ENCODE measurements at places on chromosomes 5 and 9.

DNA sequence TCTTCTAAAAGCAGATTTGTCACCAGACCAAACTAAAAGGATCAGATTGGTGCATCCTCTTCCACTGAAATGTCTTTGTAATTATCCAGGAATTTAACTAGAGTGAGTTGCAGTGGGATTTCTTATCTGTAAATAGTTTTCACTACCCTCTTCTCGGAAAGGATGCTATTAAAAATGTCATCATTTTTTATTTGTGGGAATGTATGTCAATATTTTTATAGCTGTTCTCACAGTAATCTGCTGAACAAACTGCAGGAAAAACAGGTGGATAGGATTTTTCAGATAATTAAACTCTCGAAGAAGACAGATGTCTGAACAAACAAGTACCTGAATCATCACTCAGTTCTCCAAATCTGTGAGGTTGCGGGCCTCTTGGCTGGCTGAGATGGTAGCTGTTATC is 62.7 kb downstream of the RAB14 start:
- DNase-seq, result no peak

DNA sequence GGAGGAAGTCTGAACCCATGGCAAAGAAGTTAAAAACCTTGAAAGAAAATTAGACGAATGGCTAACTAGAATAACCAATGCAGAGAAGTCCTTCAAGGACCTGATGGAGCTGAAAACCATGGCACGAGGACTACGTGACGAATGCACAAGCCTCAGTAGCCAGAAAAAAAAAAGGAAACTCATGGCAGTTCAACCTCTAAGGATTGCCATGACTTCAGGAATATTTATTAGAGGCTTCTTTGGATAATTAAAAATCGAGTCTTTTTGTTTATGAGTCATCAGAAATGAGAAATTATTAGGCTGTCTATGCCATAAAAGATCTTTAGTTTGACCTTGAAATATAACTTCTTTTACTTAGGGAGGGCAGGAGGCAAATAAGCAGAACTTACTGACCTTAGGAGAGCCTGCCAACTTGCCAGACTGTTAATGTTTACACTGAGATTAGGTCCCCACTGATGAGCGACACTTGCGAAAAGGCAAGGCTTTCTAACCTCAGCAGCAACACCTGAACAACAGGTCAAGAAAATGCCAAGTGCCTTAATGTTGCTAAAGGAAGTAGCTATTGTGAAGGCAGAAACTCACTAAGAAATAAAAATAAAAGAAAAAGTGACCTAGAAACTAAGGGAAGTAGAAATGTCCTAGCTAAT is 55.2 kb upstream of the TUSC1 start:
- no peak for DNase-seq

DNA sequence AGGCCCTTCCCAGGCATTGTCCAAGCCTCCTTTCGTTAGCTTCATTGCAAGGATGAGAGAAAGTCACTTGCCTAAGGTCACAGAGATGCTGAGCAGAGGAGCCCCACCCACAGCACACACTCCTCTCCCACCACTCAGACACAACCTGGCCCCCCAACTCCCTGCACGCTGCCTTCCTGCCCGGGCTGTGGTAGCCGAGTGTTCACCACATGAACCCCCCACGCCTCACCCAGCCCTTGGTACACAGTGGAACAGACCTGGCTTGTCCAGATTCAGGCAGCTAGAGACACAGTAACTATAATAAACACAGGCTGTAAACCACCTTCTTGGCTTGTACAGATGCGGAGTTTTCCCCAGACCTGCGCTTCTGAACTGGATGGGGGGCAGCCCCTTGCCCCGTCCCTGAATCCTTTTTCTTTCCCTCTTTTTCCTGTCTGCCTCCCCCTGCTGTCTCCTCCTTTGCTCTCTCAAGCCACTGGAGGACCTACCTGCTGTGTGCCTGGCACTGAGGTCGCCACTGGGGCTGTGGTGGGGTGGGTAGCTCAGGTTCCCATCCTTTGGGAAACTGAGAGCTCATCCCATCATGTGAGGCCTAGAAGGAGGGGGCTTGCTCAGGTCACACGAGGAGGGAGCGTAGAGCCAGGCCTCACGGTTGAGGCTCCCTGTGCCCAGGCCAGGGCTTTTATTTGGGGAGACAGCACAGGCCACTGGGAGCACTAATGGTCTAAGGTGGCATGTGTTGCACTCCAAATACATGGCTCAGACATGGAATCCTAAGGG is 55.7 kb upstream of the SYNPO start:
- no peak for DNase-seq

- DNase-seq, result no peak
These were observed 428 bp downstream of the EFNA5 start for GRCh38 chr5:107670087-107670931.

GRCh38 chr5:24633715-24634325 is 11.0 kb downstream of the CDH10 start:
- no peak for DNase-seq

DNA sequence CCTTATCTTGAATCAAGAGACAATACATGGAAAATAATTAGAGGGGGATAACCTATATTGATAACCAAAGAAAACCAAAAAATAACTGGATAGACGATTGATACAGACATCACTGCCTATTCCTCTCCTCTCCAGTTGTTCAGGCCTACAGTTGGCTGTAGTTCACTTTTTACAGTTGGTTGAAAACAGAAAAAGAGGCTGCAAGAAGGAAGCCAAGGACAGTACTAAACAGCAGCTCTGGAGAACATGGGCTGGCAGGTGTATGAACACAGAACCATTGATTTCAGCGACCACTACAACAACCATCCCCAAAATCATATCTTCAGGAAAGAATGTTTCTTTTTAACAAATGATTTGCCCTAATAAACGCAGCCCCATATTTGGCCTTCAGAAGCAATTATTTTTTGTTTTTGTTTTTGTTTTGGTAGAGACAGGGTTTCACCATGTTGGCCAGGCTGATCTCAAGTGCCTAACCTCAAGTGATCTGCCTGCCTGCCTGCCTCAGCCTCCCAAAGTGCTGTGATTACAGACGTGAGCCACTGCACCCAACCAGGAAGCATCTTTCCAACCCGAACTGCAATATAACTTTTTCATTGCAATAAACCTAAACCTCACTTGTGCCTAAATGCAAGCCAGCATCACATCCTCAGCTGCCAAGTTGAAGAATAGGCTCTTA is 64.3 kb downstream of the MLLT3 start:
- DNase-seq, result no peak

DNA sequence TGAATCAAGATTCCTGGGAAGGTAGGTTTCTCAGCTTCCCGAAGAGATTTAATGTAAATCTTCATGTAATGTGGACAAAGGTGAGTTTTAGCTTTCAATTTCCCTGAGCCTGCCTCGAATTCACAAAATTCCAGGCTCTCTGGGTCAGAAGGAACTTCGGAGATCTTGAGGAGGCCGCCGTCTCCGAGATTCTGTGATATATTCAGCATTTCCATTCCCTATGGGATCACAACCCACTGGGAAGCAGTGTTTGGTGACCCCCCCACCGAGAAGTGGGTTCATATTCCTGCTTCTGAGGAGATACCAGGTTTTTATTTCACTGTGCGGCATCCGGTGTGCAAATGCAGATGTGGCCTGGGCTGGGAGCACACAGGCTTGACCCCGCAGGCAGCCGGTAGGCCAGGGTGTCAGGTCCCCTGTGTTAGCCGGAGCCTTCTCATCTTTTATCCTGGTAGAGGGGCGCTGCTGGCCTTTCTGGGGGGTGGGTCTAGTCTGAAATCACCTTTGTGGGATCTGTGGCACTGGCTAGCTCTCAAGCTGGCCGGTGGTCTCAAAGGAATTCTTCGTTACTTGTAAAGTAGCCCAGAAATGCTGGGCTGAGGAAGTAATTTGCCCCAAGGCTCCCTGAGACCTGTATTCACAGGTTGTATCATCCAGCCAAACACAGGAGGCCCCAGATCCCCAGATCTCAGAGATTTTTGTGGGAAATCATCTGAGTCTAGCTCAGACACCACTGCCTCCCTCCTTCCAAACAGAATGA is 1.4 kb downstream of the PLEKHG4B start:
- DNase-seq, result no peak

DNA sequence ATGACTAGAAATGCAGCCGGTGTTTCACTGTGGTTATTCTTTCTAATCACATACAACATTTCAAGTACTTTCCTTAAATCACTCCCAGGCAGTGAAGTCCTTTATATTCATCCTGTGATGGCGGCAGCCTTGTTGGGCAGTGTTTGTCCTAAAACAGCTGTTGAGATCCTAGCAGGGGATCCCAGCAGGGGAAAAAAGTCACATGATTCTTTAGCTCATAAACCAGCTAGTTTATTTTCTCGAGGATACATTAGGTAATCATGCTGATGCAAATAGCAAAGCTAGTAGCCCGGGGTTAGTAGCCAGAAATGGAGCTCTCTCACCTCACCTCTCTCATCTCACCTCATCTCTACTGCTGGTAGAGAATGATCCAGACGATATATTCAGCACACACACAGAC is 70.5 kb downstream of the FOXD1 start:
- no peak for DNase-seq

GRCh38 chr5:133962131-133962530 is 6.3 kb downstream of the C5orf15 start:
- DNase-seq, result no peak

- DNase-seq, result no peak
These were observed 152.2 kb downstream of the ARHGAP26 start for GRCh38 chr5:142922223-142922952.

- no peak for DNase-seq
These were observed 29.0 kb upstream of the ANXA6 start for GRCh38 chr5:151186538-151186937.

- DNase-seq, result no peak
These were observed 139.8 kb downstream of the SLIT3 start for GRCh38 chr5:169161022-169161680.

DNA sequence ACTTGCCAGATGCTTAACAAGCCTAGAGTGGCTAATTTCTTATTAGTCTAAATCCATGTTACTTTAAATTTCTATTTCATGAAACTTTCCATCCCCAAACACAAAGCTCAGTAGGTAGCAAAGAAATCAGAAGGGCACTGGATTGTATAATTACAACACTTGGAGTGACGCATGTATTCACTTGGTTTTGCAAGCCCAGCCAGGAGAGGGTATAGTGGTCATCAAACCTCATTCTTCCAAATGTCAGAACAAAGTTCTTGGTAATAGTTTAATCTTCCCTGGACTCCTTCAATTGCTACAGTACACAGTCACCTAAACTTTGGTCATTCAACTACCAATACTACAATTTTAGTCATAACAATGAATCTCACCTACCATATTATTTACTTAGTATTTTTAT is 112.1 kb downstream of the SEMA6A start:
- DNase-seq, result no peak

GRCh38 chr5:142568283-142568995 is 117.5 kb downstream of the FGF1 start:
- no peak for DNase-seq

- peak; percentile 28 for DNase-seq
These were observed 17.2 kb downstream of the TENT4A start for GRCh38 chr5:6730407-6730806.

DNA sequence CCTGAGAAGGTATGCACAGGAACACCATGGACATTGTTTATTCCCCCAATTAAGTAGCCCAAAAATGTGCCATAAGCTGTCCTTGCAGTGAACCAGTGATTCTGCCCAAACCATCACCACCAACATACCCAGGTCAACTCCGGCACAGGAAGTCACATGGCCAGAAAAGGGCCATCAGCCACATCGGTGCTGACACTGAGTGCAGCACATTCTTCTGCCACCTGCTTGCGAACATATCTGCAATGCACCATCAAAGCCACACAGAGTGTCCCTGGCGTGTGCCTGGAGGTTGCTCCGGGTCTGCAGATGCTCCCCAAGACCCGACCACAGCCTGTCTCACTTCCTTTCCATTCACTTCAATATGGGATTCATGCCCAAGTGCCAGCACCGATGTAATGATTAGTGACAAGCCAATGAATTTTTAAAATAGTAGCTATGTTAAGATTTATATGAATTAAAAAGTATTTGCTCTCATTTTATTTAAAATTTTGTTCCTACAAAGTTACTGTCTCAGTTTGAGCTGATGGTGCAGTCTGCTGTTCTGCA is 37.6 kb downstream of the SYK start:
- no peak for DNase-seq

DNA sequence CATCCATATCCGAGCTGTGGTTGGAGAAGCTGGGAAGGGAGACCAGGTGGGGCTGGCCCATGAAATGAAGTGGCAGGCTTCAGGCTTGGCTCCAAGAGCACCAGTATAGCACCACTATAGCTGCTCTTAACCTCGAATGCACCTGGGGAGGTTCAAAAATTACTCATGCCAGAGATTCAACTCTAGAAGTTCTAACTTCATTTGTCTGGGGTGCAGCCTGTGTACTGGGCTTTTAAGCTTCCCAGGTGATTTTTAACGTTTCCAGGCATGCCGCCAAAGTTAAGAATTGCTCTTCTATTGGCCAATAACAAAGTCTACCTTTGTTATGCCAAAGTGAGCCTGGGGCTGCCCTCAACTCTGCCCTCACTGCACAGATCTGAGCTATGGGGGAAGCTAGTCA is 458 bp downstream of the PRSS3 start:
- no peak for DNase-seq

GRCh38 chr5:112586596-112587062 is 151.1 kb upstream of the APC start:
- DNase-seq, result no peak

DNA sequence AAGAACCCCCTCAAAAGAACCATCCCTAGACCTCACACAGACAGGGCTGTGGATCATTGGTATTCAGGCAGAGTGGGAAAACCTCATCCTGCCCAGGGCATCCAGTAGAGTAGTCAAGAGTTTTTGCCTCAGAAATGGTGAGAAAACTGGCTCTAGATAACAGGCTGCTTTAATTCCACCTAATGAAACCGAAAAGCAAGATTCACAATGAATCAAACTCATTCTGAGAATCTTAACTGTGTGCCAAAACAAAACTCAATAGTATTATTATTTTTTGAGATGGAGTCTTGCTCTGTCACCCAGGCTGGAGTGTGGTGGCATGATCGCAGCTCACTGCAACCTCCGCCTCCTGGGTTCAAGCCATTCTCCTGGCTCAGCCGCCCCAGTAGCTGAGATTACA is 17.8 kb upstream of the NPM1 start:
- DNase-seq, result no peak

- no peak for DNase-seq
These were observed 30.6 kb upstream of the SMU1 start for GRCh38 chr9:33106827-33107621.

DNA sequence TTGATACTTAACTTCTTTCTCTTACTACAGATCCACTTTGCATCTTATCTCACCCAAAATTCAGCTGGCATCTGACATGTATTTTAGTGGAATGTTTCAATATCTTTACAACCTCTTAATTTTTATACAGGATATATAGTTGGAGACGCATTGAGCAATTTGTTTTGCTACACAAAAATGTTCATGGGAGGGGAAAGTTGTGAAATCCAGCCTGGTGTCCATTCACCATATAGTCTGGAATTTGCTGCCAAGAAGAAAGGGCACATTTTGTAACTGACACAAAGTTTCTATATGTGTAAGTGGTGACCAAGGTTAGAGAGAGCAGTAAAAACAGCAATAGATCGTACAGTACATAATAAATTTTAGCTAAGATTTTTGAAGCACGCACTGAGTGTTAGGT is 14.0 kb upstream of the CHD1 start:
- DNase-seq, result no peak

All from activated naive CD4-positive, alpha-beta T cell treated with anti-CD3 and anti-CD28 coated beads for 36 hours (primary cell).